ENCODE measurements at places on chromosomes 6 and 20.
A peak's percentile ranks its signal among the peaks of the same experiment; 100 is the strongest.

DNA sequence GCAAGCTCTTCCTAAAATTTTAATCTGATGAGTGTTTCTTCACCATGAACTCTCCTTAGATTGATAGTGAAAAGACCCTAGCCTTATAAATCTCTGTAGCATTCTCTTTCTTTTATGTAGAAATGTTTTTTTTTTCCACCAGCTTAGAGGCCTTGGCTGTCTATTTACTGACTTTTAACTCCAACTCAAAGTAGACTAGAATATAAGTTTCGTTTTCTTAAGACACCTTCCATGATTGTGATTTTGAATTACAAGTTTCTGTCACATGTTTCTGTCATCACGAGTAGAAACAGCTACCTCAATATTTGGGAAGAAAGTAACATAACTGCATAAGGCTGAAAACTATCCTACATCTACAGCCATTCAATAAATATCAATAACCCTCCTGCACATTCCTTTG lies 17.8 kb downstream of the ADGRF4 start:
- no peak for DNase-seq

GRCh38 chr6:131197716-131198115 lies 62.4 kb downstream of the AKAP7 start:
- DNase-seq = no peak

GRCh38 chr20:49909499-49910339 lies 5.6 kb downstream of the SPATA2 start:
- no peak for DNase-seq

DNA sequence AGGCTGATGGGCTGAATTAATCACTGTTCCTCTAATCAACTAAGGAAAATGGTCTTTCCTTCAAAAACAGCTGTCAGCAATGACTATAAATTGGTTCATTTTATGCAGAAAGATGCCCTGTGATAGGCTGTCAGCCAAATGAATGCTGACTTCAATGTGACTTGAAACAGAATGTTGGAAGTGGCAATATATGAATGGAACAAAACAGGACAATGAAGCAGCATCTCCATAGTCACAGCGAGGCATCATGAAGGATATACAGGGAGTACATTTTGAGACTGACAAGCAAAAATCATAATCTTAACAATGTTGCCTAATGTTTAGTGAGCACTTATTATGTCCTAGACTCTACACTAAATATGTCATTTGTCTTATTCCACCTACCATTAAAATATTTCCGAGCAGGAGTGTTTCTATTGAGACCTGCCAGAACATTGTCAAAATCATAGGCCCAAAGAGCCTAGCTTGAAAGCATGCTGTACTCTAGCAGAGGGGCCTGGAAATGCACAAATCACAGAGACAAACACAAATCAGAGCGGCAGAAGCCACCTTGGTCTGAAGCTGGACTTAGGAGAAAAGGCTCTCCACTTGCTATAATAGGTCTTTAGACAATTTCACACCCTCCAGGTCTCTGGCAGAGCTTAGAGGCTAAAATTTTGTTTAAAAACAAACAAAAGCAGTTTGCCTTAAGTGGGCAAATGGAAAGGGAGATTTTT lies 63.3 kb downstream of the FAM50B start:
- no peak for DNase-seq

DNA sequence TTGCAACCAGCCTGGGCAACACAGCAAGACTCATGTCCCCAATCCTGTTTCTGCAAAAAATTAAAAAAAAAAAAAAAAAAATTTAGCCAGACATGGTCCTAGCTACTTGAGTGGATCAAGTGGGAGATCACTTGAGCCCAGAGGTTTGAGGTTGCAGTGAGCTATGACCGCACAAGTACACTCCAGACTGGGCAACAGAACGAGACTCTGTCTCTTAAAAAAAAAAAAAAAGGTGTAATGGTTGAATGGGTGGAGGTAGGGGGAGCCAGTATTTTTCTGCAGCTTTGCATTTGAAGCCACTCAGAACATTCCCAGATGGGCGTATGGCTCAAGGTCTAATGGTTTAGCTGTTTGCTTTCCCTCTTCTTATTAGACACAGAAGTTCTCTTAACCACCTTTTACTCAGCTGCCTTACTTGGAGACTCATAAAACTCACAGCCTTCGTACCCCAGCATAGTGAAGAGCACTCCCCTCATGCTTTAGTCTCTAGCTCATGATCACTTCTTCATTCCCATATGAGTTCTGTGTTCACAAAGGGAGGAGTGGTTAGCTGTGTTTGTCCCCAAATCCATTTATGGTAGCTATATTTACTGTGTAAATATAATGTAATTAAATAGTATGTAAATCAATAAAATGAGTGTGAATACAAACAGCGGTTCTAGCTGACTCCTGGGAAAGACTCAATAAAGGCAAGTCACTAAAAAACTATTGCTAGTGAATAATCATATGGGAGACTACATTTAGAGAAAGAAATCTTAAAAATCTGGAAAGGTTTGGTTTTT lies 9.0 kb downstream of the FKBP1A start:
- no peak for DNase-seq

- DNase-seq = no peak
Observed at GRCh38 chr6:127561660-127562059, 15.3 kb upstream of the C6orf58 start.

GRCh38 chr20:40982415-40983145 lies 46.0 kb upstream of the TOP1 start:
- no peak for DNase-seq

DNA sequence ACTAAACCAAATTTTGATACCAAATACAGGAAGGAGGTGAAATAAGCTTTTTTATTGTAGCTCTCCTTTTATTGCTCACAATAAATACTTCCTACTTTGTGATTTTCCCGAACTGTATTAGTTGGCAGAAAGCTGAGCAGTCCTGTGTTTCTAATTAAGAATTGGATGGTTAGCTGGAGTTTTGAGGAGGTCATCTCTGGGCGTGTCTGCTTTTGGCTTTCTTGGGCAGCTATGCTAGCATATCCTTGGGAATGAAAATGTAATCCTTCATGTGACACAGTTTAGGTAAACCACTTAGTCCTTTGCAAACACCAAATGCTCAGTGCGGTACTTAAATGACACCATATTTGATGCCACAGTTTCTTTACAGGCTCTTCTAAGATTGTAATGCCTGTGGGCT lies 67.5 kb downstream of the MTHFD1L start:
- DNase-seq = no peak

- no peak for DNase-seq
Observed at GRCh38 chr6:12363651-12364381, 73.7 kb downstream of the EDN1 start.

DNA sequence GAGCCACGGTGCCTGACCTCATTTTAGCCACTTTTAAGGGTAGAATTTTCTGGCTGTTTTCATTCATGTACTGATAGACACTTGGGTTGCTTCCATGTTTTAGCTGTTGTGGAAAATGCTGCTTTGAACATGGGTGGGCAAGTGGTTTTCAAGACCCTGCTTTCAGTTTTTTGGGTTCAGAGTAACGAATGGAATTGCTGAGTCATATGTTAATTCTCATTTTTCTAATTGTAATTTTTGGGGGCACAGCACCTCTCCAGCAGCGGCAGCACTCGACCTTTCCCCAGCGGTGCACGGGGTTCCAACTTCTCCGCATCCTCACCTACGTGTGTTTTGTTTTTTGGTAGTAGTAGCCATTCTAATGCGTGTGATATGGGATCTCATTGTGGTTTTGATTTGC lies 5.4 kb downstream of the NQO2 start:
- no peak for DNase-seq

- no peak for DNase-seq
Observed at GRCh38 chr6:13373488-13373886, 45.1 kb upstream of the TBC1D7 start.

DNA sequence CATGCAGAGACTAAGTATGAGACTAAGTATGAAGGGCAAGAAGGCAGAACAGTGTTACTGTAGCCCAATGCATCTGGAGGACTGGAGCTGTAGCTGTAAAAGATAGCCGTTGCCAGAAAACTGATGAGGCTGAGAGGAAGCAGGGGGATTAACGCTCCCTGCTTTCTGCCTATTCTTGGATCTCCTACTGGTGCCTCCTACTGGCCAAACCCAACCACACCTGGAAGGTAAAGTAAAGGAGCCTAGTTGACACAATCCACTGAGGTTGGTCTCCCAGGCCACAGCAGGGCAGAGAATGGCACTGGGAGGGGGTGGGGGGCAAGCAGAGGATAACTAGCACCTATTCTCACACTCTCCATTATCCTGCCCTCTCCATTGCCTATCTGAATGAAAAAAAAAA lies 105.0 kb upstream of the MRPS10 start:
- no peak for DNase-seq

DNA sequence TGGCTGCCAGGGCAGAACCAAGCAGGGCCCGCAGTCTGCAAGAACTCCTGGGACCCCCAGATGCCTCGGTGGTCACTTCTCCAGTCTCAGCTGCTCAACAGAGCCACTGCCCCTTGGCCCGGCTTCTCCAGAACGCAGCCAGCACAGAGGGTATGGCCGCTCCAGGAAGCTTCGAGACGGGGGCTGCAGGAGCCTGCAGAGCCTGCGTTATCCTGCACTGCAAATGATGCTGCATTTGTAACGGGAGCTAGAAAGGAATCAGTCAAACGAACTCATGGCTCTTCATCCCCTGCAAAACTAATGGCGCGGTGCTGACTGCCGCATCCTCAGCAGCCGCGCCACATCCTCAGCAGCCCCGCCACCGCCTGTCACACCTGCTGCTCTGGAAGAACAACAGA lies 254.9 kb downstream of the TAF4 start:
- DNase-seq = no peak

GRCh38 chr20:19129306-19129705 lies 83.1 kb upstream of the SLC24A3 start:
- DNase-seq = no peak

GRCh38 chr6:14083751-14084150 lies 33.8 kb upstream of the CD83 start:
- no peak for DNase-seq

- DNase-seq = peak; percentile 18
Observed at GRCh38 chr6:125153391-125154117, at the start of gene TPD52L1. Gene TPD52L1, plus strand, starts transcription at chr6:125153773. Its CDS starts 179 bp downstream, at chr6:125153952.

DNA sequence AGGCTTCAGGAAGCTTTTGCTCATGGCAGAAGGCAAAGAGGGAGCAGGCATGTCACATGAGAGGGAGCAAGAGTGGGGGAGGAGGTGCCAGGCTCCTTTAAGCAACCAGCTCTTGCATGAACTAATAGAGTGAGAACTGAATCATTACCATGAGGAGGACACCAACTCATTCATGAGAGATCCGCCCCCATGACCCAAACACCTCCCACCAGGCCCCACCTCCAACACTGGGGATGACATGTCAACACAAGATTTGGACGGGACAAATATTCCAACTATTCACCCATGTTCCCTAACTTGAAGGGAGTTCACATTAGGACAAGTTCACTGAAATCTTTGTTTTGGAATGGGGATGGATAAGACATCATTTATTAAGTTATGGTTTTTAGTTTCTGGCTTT lies 155.2 kb upstream of the ESR1 start:
- DNase-seq = no peak

- no peak for DNase-seq
Observed at GRCh38 chr6:141550471-141550870, 582.3 kb upstream of the GJE1 start.

DNA sequence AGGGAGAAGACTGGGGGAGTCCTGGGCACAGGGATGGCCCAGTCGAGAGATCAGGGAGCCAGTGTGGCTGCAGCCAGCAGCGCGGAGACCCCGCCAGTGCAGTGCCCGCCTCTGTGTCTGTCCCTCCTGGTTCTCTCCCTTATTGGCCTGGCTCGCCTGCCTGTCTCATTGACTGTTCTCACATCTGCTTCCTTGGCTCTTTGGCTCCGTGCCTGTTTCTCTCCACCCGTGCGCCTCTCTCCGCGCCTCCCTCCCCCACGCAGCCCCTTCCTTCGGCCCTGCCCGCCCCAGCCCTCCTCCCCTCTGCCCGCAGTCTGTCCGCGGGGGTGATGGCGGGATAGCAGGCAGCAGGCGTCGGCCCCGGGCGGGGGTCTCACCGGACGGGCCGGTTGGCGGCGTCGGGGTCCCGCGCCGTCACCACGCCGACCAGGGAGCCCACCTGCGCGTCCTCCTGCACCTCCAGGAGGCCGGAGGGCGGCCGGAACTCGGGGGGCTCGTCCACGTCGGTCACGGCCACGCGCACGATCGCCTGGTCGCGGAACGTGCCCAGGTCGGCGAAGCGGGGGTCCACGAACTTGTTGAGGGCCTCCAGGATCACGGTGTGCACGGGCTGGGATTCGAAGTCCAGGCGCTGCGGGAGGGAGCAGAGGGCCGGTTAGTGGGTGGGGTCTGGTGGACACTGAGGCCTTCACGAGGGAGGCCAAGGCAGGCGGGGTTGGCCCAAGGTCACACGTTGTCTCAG lies 92.0 kb downstream of the CD40 start:
- DNase-seq = no peak

DNA sequence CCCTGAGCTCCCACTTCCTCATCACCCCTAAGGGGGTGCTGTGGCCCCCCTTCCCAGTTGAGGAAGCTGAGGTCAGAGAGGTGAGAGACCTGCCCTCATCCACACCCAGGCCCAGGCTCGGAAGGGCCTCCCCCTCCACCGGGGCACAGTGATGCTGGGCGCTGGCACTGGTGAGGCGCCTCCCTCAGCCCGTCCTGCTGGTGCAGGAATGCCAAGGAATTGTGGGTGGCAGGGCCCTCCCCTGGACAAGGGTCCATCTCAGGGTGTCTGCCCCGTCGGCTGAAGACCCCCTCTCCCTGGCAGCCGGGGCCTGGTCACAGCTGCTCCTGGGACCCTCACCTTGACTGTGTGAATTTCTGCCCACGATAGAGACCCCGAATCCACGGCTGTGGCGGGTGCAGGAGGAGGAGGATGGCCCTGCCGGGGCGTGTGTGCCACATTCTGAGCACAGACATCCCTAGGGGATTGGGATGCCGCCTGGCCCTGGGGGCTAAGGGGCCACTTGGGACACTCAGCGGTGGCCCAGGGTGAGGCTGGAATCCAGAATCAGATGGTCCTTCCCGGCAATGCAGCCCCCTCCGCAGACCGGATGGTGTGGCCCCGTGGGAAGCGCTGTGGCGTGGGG lies 70.2 kb upstream of the GATA5 start:
- DNase-seq = no peak

- no peak for DNase-seq
Observed at GRCh38 chr20:36606158-36607066, 833 bp downstream of the RAB5IF start.

DNA sequence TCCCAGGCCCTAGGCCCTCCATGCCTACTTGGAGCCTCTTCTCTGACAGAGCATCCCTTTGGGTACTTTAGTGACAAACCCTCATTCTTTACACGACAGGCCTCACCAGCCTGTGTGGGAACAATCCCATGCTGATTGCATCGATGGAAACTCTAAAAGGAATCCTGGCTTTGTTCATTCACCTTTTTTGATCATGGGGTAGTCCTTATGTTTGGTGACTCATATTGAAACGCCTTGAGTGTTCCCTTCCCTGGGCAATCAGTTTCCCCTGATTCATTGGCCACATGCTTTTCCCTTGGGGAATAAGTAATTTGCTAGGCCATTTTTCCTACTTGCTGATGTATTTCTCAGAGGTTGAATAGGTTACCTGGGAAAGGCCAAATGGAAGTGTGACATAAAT lies 14.7 kb upstream of the TNFAIP3 start:
- DNase-seq = no peak

GRCh38 chr6:65004283-65004682 lies 702.7 kb downstream of the EYS start:
- no peak for DNase-seq

Measured in stimulated activated CD4-positive, alpha-beta T cell treated with anti-CD3 and anti-CD28 coated beads, Interleukin-1b, Interleukin-23, amount 100 ng/mL, for 1 hour (primary cell).